ENCODE measurements at places on chromosomes 4 and X.

DNA sequence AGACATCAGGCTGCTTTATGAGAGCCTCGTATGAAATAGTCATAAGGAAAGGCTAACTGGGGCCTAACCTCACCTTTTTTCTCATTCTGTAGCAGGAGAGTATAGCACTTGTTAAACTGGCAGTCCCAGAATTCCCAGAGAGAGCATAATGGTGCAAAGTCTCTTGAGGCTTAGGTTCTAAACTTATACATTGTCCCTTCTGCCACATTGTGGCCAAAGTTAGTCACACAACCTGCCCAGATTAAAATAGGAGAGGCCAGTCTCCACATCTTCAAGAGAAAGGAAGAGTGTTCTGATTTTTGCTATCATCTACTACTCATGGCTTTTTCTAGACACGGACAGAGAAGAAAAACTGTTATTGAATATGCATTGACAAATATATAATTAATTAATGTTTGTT, 1588.9 kb upstream of the PCDH7 start:
- DNase-seq = no peak

GRCh38 chr4:128403586-128403985, 116.0 kb upstream of the PGRMC2 start:
- DNase-seq = no peak

DNA sequence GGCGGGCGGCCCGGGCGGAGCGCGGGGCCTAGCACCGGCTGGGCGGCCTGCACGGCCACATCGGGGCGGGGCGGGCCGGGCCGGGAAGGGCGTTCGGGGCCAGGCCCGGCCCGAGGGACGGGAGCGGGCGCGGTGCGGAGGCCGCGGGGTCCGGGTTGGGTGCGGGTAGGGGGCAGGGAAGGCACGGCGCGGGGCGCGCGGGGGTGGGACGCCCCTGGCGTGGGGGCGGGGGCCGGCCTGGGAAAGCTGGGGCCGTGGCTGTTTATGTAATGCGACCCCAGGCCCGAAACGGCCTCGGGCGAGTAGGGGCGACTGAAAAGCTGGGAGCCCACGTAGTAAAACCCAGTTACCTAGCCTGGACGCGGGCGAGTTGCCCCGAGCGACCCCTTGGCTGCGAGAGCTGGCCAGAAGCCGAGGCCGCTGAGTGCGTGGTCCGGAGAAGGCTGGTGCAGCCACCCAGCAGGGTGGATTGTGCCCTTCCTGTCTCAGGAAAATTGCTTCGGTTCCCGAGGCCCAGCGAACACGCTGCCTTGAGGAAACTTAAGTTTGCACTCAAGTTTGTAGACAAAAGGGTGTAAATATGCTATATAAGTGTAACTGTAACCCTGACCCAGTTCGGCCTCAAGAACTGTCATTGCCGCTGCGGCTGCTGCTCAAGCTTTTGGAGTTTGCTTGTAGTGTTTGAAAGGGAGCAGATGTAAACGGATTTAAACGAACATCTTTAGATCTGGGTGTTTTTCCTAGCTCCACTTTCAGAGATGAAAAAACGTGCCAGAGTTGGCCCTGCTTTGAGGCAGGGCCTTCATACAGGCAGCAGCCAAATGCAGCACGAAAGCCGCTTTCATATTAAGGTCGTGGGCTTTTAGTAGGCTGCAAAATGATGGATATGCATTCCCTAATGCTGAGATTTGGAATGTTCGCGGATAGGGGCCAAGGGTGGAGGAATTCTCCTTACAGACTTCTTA, 674 bp downstream of the SEC24B start:
- no peak for DNase-seq

DNA sequence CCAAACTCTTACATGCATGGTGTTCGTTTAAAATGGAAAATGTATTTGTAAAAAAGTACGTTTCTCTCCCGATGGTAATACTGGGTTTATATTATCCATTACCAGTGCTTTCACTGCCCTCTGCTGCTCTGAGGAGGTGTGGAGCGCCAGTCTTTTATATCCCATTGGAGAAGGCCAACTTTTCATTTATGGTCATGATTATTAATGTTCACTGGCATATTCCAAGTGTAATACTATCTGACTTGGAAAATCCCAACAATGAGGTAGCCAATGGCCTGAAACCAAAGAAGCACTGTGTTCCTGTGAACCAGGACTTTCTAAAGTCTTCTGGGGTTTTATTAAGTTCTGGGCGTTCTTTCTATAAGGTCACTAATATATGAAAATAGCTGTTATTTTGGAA, 80.7 kb downstream of the SYNPO2 start:
- no peak for DNase-seq

DNA sequence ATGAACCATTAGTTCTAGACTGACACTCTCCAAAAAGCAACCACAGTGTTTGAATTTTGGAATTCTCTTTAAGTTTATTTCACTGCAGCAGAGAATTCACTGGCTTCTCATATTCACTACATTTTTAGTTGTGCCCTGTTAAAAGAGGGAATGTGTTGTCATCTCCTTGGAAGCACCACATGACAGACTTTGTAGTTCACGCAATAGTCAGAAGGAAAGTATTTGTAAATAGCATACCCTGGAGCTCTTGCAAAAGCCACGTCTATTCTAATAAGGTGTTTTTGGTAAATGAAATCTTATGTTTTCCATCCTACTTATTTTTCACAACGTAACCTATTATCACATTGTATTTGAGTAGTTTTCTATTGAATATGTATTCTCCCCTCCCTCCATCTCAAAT, 25.8 kb downstream of the DOCK11 start:
- DNase-seq = no peak

DNA sequence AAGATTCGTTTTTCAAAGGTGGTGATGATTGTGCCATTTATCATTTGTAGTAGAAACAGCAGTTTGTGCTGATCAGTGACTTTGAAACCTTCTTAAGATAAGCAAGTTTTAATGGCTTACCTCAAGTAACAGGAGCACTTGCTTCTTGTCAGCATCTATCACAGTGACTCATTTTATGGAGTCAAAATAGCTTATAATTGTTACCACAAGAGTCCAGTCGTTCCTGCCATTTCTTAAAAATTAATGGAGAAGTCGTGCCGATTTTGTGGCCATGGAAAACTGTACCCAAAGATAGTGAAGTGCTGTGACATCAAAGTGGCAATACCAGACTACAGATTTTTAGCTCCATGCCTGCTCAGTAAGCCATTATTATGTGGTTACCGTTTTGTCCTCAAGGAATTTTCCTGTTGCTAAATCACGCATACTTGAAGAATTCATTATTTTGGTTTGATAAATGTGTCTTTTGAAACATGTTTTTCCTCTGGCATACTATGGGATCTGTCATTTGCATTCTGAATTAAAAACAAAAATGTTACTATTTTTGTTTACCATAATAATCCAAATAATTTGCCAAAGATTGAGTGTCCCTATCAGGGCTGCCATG, 129.9 kb downstream of the CBR4 start:
- DNase-seq = no peak

DNA sequence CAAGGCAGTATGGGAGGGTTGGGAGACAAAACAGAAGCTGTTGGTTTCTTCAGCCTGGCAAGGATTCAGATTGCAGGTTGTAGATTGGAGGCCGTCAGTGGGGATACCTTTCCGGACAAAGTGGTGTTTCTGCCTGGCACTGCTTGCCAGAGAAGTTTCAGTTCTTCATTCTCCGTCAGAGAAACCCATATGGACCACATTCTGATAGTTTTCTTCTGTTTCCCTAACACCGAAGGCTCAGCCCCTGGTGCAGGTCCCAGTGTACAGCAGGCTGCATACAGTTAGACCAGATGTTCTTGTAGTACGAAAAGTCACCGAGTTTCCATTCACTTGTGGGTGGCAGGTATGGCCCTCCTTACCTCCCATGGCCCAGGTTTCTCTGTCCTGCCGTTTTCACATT, 107.3 kb downstream of the PTTG2 start:
- no peak for DNase-seq

- no peak for DNase-seq
Measured at GRCh38 chr4:22515145-22515887, 550 bp downstream of the ADGRA3 start.
